ENCODE measurements at places on chromosomes 2 and 18.

GRCh38 chr18:28045880-28046279 lies 131.1 kb downstream of the CDH2 start:
- no peak for DNase-seq

DNA sequence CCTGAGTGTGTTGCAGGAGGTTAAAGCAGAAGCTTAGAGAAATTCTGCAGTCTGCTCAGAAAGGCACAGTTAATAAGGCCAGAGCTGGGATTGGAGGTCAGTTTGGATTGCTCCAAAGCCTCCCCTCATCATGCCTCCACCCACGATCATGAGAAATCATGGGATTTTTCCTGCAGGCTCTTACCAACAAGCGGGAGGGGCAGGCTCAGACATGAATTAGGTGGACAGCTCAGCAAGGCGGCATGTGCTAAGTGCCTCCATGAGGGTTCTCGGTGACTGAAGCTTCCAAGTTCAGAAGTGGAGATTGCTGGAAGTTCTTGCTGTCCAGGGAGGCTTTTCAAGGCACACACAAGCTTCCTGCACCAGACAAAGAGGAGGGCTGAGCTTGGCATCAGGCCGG lies 163.8 kb downstream of the SETBP1 start:
- no peak for DNase-seq

GRCh38 chr2:203669820-203670219 lies 36.6 kb upstream of the CD28 start:
- no peak for DNase-seq

GRCh38 chr2:38466876-38467767 lies 90.0 kb upstream of the ATL2 start:
- no peak for DNase-seq

- no peak for DNase-seq
These were observed 20.0 kb upstream of the RESP18 start for GRCh38 chr2:219352448-219353023.

- DNase-seq: no peak
These were observed 691 bp downstream of the KYNU start for GRCh38 chr2:142878031-142878678.

DNA sequence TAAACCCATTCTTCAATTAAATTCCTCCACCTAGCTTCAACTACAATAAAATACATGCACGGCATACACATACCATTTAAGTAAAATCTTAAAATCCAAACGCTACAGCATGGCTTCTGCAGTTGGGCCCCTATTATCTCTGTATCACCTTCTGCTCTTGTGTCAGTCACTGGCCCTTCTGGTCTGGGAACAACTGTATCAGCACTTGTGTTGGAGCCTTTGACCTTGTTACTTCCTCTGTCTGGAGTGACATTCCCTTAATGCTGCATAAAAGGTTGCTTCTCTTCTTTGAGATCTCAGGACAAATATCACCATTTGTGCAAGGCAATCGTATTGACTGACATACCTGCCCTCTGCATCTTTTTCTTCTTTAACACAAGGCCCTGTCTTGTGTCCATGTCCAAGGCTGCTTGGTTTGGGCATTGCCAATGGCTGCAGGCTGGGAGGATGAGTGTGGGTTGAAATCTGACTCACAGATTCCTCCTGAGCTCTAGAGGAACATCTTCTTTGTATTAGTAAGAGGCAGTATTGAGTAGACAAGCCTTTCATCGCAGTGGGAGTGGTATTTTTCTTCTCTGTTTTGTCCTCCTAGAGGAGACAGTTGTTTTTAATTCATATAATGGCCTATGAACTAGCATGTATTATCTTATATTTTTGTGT lies 267.8 kb upstream of the TRIB2 start:
- DNase-seq: no peak

- DNase-seq: no peak
These were observed 36.6 kb downstream of the TTC32 start for GRCh38 chr2:19865151-19865550.

DNA sequence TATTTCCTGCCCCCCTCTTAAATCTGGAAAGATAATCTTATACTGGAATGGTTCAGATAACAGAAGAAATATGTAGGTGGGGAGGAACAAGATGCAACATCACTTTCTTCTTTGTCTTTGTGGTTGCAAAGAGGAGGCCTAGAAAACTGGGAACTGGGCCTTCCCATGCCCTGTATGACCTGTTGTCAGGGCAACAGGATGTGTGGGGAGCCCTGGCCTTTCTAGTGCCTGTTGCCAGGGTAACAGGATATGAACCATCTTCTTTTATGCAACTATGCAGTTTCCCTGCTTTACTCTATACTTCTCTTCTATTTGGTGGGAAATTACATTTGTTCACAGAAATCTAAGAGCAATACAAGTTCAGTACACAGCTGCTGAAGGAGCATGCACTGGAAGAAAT lies 79.8 kb upstream of the PDE1A start:
- DNase-seq: no peak

GRCh38 chr18:67363694-67364093 lies 152.8 kb downstream of the DSEL start:
- no peak for DNase-seq

- no peak for DNase-seq
These were observed 433.3 kb downstream of the NBAS start for GRCh38 chr2:15127876-15128275.

- no peak for DNase-seq
These were observed 42.1 kb upstream of the RFX8 start for GRCh38 chr2:101516823-101517690.

DNA sequence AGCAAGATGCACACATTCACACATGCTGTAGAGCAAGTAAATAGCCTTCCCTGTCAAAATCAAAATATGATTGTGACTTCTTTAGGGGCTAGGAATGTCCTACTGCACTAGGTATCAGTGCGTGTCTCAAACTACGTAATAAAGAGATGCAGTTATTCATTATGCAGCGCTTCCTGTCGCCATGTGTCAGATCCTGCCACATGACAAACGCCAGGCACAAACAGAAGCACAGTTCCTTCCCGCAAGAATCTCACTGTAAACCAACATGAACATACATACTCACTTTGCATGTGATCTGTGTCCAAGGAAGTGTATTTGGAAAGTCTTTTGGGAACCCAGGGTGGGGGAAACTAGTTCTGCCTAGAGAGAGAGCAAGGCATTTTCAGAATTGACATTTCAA lies 599.9 kb downstream of the RNF144A start:
- DNase-seq: no peak

DNA sequence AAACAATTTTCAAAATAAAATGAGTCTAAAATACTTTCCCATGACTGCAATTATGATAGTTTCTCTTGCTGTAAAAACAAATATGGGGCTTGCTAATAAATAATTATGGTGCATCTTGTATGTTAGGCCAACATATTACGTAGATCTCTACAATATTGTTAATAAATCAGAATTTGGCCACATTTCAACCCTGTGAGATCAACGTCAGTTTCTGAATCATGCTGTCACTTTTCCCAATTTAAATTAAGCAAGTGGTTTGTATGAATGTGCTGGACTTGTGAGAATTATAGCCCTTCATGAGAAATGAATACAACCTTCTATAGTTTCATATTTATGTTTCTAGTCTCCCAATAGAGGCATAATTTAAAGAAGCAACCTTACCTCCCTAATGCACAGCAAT lies 808.9 kb downstream of the SUCLG1 start:
- no peak for DNase-seq

- DNase-seq: no peak
These were observed 50.0 kb downstream of the SOCS6 start for GRCh38 chr18:70338890-70339289.

DNA sequence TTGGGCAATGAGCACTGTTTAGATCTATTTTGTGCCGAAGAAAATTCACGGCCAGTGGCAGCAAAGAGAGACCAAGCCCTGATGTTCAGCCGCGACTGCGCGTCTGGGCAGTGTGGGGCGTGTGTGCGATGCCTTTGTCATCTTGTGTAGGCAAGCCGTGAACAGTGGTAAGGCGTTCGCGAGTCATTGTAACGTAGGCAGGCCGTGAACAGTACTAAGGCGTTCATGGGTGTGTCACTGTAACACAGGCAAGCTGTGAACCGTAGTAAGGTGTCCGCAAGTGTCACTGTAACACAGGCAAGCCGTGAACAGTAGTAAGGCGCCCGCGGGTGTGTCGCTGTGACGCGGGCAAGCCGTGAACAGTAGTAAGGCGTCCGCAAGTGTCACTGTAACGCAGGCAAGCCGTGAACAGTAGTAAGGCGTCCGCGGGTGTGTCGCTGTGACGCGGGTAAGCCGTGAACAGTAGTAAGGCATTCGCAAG lies 99.9 kb downstream of the NFATC1 start:
- no peak for DNase-seq

DNA sequence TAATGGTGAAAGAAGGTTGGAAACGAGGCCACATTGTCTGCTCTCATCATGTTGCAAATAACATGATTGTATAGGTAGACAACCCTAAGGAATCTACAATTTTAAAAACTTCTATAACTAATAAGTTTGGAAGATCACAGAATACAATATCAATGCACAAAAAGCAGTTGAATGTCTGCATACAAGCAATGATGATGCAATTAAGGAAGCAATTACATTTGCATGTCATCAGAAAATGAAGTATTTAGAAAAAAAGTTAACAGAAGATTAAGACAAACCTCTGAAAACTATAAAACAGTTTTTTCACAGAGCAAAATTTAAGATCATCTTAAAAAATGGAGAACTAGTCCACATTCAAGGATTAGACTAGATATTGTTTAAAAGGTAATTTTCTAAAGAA lies 181.1 kb downstream of the METTL4 start:
- no peak for DNase-seq
